Posterior vena cava (tissue), 2 donors: ENCODE measurements at places on chromosomes 12 and 14. TPM values are rescaled to one million over a fixed set of nuclear protein-coding genes. Genes with fewer than 3 reads are reported as not detected.

DNA sequence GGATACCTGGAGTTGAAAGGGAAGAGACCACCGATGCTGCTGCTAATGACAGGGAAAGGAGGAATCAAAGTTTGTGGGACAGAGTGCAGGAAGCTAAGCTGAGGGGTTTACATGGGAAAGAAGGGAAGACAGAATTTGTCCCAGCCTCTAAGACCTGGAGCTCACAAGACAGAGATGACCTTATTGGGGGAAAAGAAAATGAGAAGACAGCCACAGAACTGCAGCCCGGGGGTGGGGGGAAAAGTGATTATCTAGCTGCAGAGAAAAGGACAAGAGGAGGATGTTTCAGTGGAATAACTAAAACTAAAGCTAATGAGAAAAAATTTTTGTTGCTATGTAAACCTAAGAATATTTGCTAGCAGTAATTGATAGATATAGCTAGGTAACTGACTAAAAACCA lies 30.7 kb downstream of the NDUFA12 start:
- no peak for DNase-seq

DNA sequence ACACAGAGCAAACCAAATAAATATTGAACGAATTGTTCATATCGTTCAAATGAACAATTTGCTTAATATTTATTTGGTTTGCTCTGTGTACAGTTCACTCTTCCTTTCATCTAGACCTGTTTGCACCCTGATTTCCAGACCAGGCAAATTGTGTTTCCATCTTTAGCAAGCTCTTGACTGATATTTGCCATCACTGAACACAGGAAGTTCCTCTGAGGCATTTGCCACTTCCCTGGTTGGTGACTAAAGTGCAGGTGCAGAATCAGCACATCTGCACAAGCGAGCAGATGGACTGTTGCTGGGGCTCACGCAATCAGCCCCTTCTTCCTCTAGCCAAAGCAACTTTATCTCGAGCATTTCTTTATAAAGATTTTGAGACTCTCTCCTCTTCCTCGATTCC lies 112.9 kb downstream of the DAAM1 start:
- DNase-seq, result no peak

- DNase-seq, result no peak
Observed at GRCh38 chr14:102392506-102392905, 29.8 kb downstream of the TECPR2 start.

GRCh38 chr14:89249065-89249695 lies 167.9 kb downstream of the FOXN3 start:
- no peak for DNase-seq

- no peak for DNase-seq
Observed at GRCh38 chr14:77023001-77023996, 5.2 kb downstream of the IRF2BPL start.

GRCh38 chr14:99737451-99737951 lies 53.4 kb downstream of the CYP46A1 start:
- no peak for DNase-seq

DNA sequence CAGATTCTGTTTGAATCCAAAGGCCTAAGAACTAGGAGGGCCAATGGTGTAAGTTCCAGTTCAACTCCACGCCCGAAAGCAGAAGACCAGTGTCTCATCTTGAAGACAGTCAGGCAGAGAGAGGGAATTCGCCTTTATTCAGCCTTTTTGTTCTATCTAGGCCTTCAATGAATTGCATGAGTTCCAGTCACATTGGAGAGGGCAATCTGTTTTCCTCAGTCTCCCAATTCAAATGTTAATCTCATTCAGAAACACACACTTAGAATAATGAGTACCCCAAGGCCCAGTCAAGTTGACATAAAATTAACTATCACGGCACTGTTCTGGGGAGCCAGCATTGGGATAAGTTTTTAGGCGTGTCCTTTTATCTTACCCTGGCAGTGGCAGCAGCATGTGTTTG lies 65.8 kb downstream of the C14orf39 start:
- DNase-seq, result no peak

- no peak for DNase-seq
Observed at GRCh38 chr14:89384023-89384422, 33.0 kb downstream of the FOXN3 start.

- peak; percentile 3 for DNase-seq
Observed at GRCh38 chr12:110635055-110635454, 21.1 kb downstream of the TCTN1 start.

- DNase-seq, result no peak
Observed at GRCh38 chr12:70283232-70283631, 40.0 kb downstream of the CNOT2 start.

DNA sequence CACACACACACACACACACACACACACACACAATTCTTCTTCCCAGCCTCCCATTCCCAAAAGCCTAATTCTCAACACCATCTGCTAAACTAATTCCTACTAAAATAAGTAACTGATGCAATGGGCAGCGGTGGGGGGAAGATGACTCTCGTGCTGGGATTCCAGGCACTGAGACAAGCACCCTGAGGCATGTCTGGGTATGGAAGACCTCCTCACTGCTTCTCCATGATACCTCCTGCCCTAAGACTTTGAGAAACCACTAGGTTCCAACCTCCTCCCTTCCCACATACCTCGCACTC lies 789 bp upstream of the VWF start:
- DNase-seq, result peak; percentile 14

- DNase-seq, result no peak
Observed at GRCh38 chr12:121741743-121742142, 29.2 kb downstream of the TMEM120B start.

- no peak for DNase-seq
Observed at GRCh38 chr12:2295941-2296461, 243.2 kb downstream of the CACNA1C start.

DNA sequence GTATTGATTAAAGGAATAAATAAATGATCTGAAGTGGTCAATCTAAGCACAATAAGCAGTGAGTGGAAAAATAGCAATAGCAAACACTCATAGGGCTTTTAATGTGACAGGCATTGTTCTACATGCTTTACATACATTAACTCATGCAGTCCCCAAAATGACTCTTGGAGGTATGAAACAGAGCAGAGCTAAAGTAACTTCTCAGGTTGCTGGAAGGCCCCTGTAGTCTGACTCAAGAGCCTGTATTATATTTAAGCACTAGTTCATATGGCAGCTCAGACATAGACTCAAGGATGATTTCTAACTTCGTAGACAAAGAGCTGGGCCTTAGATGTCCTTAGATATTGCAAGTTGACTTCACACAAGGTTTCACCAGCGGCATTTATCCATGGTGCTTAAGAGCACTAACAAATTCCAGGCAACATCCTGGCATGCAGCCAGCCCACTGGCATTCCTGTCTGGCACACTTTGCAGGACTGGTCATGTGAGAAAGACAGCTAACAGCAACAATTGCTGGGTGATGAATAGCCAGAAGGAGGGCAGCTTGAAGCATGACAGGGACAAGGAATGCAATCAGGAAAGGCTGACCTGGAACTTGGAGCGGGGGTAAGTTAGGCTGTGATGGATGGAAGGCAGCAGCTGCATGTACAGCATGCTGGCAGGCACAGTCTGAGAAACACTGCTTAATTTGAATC lies 22.9 kb upstream of the KTN1 start:
- no peak for DNase-seq

- no peak for DNase-seq
Observed at GRCh38 chr14:39957987-39958386, 525.8 kb upstream of the FBXO33 start.

DNA sequence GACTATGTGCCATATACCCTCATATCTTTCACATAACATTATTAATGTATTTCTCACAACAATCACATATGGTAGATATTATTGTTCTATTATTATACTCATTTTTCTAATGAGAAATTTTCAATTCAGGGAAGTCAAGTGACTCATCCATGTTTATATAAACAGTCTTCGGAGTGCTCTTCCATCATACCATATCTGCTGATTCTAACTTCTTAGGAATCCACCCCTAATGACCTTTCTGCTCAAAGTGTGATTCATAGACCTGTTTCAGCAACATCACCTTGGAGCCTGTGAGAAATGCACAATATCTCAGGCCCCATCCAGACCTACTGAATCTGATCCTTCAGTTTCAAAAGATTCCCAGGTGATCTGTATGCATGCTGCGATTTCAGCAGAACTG lies 39.8 kb upstream of the OVCH1 start:
- DNase-seq, result no peak

- peak; percentile 92 for DNase-seq
Observed at GRCh38 chr14:73758392-73759182, 44.4 kb upstream of the PNMA1 start.

- DNase-seq, result no peak
Observed at GRCh38 chr12:42473130-42473529, 116.4 kb downstream of the PRICKLE1 start.

GRCh38 chr14:86892152-86892956 lies 1100.6 kb downstream of the GALC start:
- DNase-seq, result no peak

DNA sequence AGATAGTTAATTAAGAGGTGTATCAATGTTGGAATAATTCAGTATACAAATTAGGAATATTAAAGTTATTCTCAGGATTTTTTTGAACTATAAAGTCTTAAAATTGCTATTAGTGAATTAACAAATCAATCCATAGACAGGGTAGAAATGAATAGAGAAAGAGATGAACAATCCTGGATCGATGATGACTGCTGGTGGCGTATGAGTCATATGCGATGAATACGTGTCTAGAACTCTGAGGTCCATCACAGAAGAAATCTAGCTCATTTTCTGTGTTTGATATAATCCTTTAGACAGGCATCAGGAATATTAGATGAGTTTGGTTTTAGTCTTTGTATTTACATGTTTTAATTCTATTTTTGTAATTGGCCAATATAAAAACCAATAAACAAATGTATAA lies 85.4 kb upstream of the RTL1 start:
- DNase-seq, result no peak

DNA sequence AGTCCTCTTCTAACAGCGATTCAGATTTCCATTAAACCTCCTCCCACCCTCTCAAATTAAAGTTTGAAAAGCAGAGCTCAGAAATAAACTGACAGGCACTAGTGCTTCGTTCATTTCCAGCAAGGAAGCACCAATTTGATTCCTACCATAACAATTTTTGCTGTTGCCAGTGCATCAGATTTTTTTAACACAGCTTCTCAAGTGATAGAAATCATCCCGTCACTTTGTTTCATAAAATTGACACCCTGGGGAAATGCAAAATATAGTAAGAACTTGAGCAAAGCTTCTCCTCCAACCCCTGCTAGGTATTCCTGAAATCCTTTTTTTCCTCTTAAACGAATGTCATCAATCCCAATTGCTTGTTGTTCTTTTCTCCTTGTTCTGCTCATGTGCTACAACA lies 332.1 kb downstream of the FOXG1 start:
- DNase-seq, result no peak

The AVPR1A gene
- total RNA-seq, result 4.0 TPM

The CMA1 gene
- total RNA-seq, result 2.4 TPM

The PIGH gene
- 15.4 TPM for total RNA-seq

The PTCSC3 gene
- not detected for total RNA-seq

The NAB2 gene
- total RNA-seq, result 36.3 TPM

The RTN1 gene
- 12.5 TPM for total RNA-seq

The REM2 gene
- total RNA-seq, result 0.23 TPM

The FAM90A1 gene
- total RNA-seq, result 0.19 TPM

The DENND5B gene
- total RNA-seq, result 19.7 TPM

The CIROP gene
- total RNA-seq, result not detected

The KRT72 gene
- total RNA-seq, result not detected

The KRT82 gene
- not detected for total RNA-seq
